ENCODE measurements at places on chromosomes 2 and 18.

DNA sequence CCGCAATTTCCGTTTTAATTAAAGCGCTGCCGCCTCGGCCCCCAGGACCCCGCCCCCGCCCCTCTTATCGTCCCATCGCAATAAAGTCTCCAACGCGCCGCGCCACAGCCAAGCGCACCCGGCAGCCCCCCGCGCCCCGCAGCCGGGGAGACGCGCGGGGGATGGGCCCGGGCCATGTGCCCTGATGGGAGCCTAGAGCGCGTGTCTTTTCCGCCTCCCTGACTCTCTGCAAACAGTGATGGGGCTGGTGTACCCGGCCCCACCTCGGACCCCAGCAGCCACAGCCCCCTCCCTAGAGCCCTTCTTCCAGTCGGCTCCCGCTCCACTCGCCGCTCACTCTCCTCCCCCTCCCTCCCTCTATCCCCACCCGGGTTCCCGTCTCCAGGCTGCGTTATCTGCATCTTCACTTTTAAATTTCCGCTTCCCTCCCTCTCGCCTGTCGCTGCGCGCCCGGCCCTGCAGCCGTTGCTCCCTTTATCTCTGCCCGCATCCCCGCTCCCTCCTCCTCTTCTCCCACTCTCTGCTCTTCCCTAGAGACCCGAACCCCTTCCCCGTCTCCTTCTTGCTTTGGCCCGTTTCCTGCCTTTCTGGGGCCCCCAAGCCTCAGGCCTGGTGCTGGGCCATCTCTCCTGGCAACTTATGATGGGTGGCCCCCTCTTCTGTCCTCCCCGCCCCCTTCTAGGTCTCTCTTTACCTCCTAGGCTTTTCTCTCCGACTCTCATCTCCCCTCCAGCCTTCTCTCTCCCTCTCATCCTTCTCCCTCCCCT is 524 bp upstream of the FEV start:
- DNase-seq, result no peak

GRCh38 chr2:57602733-57603132 is 443.9 kb upstream of the VRK2 start:
- DNase-seq, result no peak

GRCh38 chr2:7595206-7595605 is 678.0 kb downstream of the RNF144A start:
- no peak for DNase-seq

GRCh38 chr2:74281141-74281975 is 61.9 kb downstream of the SLC4A5 start:
- DNase-seq, result no peak

GRCh38 chr2:3159782-3160545 is 217.7 kb downstream of the EIPR1 start:
- no peak for DNase-seq
